ENCODE measurements at places on chromosomes 7 and 10.

DNA sequence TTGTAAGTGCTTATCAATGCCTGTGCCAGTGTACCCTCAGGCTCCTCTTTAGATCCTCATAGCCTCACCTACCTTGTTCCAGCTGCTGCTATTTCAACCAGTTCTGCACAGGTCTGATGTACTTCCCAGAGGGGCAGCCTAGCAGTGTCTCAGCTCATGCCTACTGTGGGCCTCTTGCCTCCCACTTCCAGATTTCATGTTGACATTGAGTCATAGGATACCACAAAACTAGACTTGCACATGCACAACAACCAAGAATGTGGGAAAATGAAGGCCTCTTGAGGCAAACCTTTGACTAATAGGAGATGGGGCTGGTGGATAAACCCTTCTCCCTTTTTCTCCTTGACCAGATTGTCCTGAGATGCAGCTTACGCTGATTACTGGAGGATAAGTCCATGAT, 31.0 kb downstream of the PON3 start:
- DNase-seq = no peak

DNA sequence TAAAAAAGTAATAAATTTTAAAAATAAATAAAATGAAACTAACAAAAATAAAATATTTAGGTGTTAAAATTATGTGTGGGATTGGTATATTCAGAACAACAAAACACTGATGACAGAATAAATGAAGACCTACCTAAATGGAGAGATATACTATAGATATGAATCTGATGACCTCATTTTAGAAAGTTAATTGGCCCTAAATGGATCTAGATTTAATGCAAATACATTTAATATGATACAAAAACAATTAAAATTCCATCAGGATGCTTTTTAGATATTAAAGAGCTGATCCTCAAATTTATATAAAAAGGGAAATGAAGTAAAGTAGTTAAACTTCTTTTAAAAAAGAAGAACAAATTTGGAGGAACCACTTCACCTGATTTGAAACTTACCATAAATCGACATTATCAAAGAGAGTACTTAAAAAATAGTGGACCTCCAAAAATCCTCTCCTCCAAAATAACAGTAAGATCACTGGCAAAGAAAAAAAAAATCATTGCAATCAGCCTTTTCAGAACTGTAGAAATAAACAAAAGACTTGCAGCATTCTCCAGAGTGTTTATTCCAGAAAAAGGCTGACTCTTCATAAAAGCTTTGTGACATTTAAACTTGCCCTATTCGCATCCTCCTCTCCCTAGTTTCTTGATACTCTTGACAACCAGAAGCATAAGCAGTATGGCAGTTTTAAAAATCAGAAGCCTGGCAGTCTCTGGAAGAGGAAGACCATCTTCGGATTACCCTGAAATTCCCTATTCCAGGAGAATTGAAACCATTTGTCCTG, 125.9 kb upstream of the AKR1E2 start:
- DNase-seq = no peak

- DNase-seq = peak; percentile 61
Observed at GRCh38 chr7:140238778-140239652, 62.2 kb upstream of the KDM7A start.

DNA sequence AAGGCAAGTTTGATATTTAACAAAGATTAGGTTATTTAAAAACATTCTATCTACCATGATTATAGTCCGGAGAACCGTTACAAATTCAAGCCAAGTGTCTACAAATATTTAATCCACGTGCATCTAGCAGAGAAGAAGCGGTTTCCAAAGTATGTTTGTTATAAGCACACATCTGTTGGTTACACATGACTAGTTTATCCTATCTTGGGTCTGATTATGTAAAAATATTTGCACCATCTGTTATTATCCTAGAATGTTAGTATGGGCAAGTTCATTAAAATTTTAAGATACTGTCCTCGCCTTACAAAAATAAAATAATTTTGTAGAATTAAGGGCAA, 289.2 kb upstream of the VSTM2A start:
- no peak for DNase-seq

GRCh38 chr10:69895759-69896158, 94.1 kb downstream of the COL13A1 start:
- DNase-seq = no peak

DNA sequence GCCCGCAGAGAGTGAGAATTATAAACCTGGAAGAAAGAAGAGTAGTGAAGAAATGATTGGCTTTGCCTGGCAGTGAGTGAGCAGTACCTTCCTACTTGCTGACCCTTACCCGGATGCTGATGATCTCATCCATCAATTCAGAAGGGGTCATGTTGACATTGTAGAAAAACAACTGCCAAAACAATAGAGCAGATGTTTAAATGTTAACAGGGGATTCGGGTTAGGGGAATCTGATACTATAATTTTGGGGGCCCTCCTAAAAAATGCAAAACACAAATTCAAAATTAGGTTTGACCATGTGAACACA, 78.1 kb downstream of the MYOF start:
- DNase-seq = no peak

Data from posterior cingulate gyrus (tissue), 11 donors.